ENCODE measurements at places on chromosomes 1 and 21.

GRCh38 chr1:222711319-222712252 lies 705 bp downstream of the AIDA start:
- peak; percentile 11 for DNase-seq

DNA sequence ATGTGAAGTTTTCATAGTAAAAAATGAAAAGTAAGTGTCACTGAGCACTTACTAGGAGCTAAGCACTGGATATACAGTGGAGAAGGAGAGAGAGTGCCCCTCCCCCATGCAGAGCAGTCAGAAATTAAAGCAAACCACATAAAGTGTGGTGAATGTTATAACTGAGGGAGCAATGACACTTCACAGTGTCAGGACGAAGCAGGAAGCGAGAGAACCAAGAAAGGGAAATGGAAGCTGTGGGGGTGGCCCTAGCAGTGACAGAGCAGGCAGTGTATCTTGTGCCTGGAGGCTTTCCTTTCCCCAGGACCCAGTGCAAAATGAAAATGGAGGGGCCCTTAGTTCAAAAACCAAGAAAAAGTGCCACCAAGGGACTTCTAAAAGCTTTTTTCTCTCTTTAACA lies 21.5 kb upstream of the RCAN3 start:
- no peak for DNase-seq

- no peak for DNase-seq
These were observed 203.6 kb downstream of the ROR1 start for GRCh38 chr1:63977466-63977865.

DNA sequence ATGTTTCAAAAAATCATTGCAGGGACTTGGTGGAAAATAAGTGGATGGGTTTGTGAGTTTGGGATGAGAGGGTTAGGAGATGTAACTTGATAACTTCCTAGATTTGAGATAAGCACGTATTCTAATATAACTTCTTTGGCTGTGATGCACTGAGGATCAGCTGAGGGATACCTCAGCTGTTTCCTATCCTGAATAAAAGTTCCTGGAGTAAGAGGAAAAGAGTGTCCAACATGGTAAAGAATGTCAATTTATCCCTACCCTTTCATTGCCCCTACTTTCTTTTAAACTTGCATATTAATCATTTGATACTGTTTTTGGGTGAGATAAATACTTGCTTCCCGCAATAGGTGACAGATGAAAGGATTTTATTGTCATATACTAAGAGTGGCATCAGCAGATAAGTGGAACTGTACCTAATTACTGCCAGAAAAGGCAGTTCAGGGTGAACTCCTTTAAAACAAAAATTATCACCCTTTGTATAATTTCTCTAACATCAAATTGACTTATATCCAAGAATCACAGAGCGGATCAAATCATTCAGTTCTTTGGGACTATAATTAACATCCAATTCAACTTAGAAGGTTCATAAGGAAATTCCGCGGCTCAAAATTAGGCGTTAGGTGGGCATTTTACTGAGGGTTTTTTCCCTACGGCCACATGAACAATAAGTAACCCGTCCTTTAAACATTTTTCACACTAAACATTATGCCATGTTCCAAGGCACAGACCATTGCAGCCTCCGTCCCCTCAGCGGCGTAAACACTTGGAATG lies 1.4 kb upstream of the SUCO start:
- DNase-seq, result no peak

GRCh38 chr1:223859058-223859457 lies 13.3 kb upstream of the TP53BP2 start:
- DNase-seq, result no peak

DNA sequence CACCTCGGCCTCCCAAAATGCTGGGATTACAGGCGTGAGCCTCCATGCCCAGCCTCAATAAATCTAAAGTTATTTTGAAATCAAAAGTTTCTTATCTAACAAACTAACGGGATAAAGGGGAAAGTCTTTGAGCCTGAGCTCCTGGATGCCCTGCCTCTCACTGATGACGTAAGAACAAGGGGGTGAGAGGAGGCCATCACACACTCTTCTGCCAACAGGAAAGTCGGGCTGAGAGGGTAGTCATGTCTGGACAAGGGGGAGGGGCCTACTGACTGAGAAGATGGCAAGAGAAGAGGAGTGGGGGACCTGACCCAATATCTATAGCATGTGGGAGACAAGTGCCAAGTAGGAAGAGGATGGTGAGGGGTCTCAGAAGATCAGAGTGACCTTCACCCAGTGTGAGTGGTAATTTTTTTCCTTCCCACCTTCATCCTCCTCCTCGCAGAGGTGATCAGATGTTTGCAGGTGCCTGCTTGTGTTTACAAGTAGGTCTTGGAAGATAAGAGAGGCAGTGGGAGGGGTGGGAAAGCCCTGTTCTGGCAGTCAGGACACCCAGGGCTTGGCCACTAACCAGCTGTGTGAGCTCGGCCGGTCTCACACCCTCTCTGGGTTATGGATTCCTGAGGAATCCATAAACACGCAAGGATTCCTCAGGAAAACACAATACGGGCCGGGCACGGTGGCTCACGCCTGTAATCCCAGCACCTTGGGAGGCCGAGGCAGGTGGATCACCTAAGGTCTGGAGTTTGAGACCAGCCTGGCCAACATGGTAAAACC lies 9.6 kb downstream of the UQCRHL start:
- no peak for DNase-seq

DNA sequence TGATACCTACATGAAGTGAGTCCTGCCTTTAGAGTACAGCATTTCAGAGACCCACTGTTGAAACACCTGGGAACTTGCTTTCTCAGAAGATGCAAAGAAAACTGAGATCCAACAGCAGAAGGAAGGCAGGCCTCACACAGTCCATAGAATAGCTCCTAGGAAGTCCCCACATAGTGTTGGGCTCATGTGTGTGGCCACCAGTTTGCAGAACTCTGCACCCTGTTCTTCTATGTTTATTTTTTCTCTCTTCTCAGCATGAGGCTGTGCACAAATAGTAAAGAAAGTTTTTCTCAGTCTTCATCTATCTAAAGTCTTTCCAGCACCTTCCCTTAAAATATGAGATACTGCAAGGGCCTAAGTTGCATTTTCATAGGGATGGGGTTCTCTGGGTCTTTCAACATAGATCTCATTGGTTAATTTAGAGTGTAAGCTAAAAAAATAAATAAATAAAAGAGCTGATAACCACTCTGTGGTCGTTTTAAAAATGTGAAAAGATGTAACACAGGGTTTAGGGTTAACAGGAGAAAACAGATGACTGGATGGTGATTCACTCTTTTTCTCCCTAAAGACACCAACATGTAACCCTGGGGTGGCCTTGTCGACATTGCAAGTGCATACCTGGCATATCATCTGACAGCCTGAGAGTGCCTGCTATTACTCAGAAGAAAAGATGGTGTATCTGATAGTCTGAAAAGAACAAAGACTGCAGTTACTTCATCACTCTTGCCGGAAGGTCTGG lies 94.6 kb downstream of the ZC3H11B start:
- DNase-seq, result no peak

GRCh38 chr1:5365751-5366150 lies 626.5 kb downstream of the NPHP4 start:
- no peak for DNase-seq

- no peak for DNase-seq
These were observed 92.5 kb downstream of the DSCAM start for GRCh38 chr21:40754466-40754865.

DNA sequence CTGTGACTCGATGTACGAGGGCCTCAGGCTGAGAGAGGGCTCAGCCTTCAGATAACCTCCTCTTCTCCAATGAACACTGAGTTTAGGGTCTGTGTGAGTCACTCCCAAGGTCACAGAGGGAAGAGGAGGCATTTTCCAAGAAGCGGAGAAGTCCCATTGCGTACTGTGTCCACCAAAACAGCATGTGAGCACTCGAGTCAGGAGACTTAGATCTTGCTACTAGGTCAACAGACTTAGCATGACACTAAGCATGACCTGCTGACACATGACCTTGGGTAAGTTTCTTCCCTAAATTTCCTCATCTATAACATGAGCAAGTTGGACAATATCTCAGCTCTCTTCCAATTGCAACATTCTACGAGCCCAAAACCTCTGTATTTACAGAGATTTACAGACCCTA lies 68.0 kb downstream of the PLPP3 start:
- DNase-seq, result no peak

- DNase-seq, result no peak
These were observed 7.5 kb upstream of the MOV10 start for GRCh38 chr1:112666946-112667345.

DNA sequence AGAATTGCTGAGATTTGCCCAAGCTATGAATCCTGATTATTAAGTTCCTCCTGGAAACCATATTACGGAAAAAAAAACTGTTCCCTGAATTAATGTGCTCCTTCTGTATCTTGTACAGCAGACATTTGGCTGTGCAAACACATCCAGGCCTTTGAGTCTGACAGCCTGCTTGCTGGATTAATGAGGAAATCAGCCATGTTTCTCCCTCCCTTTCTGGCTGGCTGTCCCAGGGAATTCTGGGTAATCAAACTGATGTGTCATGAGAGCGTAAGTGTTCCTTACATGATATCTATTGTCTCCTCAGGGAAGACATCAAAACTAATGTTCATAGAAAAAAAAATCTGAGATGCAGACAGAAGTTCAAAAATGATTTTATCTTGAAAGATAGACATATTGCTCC lies 18.8 kb downstream of the PGBD5 start:
- no peak for DNase-seq

GRCh38 chr1:215055281-215055935 lies 27.1 kb upstream of the KCNK2 start:
- DNase-seq, result no peak
